ENCODE measurements at places on chromosomes 1 and 21.

GRCh38 chr1:216379441-216379840 is 43.8 kb downstream of the USH2A start:
- no peak for DNase-seq

- no peak for DNase-seq
Measured at GRCh38 chr1:203480084-203480483, 4.5 kb downstream of the PRELP start.

GRCh38 chr1:232937741-232938375 is 12.6 kb upstream of the NTPCR start:
- DNase-seq = no peak

- no peak for DNase-seq
Measured at GRCh38 chr21:26846036-26846931, 1.1 kb upstream of the ADAMTS1 start.

GRCh38 chr1:62068978-62069377 is 125.7 kb upstream of the L1TD1 start:
- DNase-seq = no peak

GRCh38 chr1:168476588-168477385 is 67.0 kb downstream of the XCL2 start:
- DNase-seq = no peak
